ENCODE measurements at places on chromosomes 1 and 21.

- DNase-seq: peak; percentile 72
Measured at GRCh38 chr1:156385534-156386031, 16.6 kb downstream of the RHBG start.

- DNase-seq: no peak
Measured at GRCh38 chr1:156502894-156503697, 2.5 kb upstream of the MEF2D start.

GRCh38 chr21:27315373-27315772 is 348.5 kb upstream of the ADAMTS5 start:
- DNase-seq: no peak

DNA sequence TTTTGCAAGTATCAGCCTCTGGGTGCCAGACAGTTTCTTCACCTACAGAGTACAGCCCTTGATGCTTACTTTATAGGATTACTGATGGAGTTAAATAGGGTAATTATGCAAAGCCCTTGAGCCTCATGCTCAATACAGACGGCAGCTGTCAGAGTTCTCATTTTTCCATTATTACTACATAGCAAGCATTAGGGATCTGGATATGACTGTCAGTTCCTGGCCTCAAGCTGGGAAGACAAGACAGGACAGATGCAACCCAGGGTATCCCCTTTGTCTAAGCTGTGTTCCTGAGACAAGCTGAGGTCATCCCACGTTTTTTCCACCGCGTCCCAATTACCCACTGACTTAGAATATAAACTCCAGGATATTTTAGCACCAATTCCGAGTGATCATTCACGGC is 94.4 kb downstream of the SLC35F3 start:
- peak; percentile 22 for DNase-seq

GRCh38 chr1:7842517-7842916 is 10.3 kb downstream of the UTS2 start:
- no peak for DNase-seq

- DNase-seq: no peak
Measured at GRCh38 chr1:116356673-116357072, 16.4 kb upstream of the ATP1A1 start.

DNA sequence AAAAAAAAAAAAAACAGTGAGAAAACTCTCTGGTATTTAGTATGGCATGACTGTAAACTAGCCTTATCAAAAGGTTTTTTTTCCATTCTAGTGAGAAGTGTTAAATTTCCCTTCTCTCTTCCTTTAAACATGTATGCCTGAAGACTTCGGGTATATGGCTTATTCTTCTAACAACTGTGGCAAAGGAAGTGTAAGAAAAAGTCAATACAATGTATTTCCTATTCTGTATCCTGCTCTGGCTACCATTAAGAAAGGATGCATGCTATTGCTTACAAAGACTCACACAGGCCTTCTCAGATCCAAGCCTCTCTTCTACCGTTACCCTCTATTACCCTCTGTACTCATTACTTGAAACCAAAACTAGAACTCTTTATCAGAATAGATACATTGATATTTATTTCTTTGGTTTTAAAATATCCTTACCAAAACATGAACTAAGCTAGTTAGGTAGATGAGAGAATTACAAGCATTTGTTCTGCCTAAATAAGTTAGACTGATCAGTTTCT is 8.4 kb downstream of the CEPT1 start:
- DNase-seq: no peak

DNA sequence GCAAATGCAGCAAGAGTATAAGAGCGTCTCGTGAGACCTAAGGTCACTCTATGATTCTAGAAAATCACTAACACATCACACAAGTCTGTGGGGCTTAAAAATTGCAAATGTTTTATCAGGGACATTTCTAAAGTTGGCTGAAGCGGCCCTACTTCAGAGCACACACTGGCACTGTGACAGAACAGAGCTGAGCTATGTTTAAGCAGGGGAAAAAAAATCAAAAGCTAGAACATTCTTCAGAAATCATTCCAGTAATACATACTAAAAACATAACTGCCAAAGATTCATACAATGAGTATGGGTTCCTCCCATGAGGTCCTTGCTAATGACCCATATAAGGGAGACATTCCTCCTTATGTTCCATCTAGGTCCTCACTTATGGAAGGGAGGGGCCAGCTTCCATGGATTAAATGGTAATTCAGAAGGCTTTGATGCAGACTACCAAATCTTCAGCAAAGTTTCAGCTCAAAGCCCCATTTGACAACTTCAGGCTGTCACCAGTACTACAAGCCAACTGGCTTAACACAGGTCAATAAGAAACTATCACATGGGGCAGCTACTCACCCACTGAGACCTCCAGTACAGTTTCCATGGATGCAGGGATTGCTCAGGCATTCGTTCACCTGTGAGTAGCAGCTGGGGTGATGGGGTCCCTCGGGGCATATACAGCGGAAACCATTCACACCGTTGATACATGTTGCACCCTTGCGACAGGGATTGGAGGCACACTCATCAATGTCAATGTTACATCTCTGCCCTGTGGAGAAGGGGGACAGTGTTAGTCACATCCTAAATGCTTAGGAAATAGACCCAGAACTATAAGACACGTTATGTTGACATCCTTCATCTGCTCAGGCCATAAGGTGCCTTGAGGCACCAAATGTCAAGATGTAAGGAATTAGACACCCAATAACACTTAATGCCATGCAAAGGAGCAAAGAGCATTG is 58.4 kb upstream of the ADAM30 start:
- DNase-seq: no peak

DNA sequence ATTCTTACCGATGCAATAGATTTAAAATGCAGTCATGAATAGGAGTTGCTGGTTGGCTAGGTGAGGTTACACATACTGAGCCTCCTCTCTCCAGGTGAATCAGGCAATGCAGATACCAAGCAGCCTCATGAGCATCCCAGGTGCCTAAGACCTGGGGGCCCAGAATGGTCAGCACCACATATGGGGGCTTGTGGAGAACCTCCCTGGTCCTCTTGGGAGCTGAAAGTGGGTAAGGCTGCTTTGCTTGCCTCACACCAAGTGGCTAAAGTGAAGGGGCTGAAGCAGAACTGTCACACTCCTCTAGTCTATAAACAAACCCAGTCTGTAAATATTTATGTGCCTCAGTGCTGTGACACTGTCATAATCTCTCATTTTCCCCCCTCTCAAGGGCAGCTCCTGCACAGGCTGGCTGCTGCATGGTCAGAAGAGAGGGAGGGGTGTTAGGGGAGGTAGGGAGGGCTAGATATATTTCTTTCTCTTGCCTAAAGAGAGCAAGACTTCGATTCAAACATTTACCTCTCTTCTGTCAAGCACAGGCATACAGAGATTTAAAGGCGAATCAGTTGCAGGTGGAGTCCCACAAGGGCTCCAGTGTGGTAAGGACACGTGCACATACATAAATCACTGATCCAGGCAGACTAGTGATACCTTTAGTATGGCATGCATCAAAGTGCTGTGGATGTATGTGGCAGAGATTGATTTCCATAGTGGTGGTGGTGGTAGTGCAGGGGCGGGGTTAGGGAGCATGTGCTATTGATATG is 157.9 kb upstream of the TNR start:
- no peak for DNase-seq

DNA sequence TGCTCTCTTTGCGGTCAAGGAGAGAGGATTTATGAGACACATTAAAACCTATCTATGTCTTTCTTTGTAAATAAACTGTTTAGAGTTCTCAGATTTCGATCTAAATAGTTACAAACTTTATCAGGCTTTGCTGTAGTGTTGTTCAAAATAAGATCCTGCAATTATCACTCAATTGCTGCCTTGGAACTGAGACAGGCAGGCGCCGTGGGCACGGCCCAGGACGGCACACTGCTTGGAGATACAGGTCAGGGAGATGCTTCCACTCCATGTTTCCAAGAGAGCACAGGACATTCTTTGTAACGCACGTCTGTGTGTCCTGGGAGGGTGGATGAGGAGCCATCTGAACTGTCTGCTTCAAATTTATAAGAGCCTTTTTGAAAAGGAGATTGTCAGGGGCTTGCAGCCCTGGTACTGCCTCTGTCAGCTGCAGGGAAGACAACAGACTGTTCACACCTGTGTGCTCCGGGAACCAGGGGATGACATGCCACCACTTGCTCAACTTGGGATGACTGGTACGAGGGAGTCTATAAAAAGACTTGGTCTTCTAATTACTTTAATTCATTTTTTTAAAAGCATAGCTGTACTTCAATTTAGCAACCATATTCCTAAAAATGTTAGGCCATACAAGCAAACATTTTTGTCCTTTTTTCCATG is 472.9 kb upstream of the RUNX1 start:
- DNase-seq: no peak

GRCh38 chr1:199403531-199404116 is 623.9 kb upstream of the NR5A2 start:
- no peak for DNase-seq

GRCh38 chr21:15066123-15066575 is 1.3 kb upstream of the NRIP1 start:
- no peak for DNase-seq

DNA sequence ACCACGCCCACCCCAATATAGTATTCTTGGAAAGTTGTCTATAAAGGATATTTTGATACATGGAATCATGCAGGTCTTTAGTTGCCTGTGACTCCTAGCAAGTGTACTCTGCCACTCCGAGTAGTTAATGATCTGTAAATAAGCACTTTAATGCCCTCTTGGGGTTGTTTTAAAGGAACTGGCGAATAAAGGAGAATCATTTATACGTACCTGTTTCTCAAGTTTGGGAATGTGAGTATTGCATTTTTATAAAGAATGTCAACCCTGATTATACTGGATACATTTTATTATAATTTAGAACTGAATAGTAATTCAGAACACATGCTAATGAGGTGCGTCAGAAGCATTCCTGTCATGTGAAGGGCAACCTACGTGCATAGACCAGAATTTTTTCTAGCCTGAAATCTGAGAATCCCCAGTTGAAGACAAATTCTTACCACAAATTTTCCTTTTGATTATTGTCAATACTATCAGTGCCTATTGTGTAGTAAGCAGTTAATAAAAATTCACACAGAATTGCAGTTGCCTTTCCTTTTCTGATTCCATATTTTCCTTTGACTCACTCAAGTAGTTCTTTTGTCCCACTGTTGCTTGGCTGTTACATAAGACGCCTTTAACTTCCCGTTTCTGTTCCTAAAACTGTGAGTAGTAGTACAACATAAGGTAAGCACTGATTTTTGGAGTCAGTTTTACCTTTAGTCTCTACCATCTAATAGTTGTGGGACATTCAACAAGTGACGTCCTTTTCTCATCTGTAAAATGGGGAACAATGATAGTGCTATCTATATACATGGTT is 5.1 kb downstream of the AHCYL1 start:
- DNase-seq: no peak

DNA sequence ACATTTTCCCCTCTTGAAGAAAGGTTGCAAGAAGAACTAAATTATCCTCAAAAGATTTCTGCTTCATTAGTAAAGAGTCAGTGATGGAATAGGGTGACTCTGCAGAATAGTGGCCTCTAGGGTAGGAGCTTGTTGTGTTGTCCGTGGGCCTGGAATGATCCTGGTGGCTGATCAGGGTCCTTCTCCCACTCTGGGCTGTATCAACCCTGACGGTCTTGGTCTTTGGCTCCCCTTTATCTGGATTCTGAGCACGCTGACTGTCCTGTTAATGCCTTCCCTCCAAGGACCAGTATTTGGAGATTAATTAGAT is 36.9 kb upstream of the SRRM1 start:
- no peak for DNase-seq

DNA sequence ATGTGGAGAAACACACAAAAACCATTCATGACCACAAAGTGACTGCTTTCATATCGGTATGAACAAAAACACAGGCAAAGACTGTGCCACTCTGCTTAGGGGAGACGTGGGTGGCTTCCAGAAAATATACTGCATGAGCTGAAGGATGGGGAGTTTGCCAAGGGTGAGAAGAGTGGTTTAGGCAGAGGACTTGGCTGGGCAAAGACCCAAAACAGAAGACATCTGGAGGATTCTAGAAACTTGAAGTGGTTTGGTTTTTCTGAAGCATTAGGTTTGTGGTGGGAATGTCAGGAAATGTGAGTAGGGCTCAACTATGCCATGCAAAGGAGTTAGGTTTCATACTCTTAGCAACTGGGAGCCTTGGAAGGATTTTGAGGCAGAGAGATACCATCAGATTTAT is 26.6 kb upstream of the DNM3 start:
- no peak for DNase-seq

- peak; percentile 81 for DNase-seq
Measured at GRCh38 chr1:21937372-21938121, 437 bp upstream of the HSPG2 start.

- DNase-seq: no peak
Measured at GRCh38 chr1:61171346-61171745, 89.0 kb downstream of the NFIA start.

DNA sequence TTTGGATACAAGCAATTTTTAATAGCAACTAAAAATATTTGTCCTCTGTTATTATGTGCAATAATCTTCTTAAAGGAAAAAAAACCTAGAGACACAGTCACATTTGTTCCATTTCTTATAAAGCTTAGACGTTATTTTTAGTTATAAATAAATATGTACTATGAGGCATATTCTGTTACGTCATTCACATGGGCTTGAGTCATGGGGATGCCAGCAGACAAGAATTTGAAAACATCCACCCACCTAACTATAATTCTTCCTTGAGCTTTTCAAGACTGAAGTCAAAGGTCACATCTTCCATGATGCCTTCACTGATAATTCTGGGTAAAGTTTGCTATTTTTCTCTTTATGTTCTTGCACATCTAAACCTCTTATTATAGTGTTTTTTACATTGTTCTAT is 268.8 kb downstream of the KCTD3 start:
- no peak for DNase-seq

GRCh38 chr1:39981945-39982344 is 27.0 kb downstream of the MFSD2A start:
- DNase-seq: no peak

DNA sequence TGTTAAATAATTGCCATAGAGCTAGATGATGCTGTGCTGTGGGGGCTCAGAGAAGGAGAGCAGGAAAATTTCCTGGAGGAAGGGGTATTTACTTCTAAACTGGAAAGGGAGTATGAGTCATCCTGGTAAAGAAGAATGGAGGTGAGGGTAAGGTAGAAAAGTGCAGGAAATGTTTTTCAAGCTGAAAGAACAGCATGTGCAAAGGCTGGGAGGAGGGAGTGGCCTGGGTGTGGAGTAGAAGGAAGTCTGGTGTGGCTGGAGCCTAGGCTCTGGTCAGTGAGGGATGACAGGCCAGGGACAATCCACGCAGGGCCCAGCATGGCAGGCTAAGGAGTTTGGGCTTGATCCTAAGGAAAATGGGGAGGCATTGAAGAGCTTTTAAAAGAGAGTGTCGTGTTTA is 45.9 kb downstream of the MATN1 start:
- DNase-seq: no peak

GRCh38 chr1:111672331-111672730 is 52.7 kb downstream of the RAP1A start:
- no peak for DNase-seq

Data from glutamatergic neuron (in vitro differentiated cells).